Stimulated activated effector memory CD8-positive, alpha-beta T cell treated with anti-CD3 and anti-CD28 coated beads, Interleukin-12 subunit alpha, Interleukin-12 subunit beta, amount 100 ng/mL, for 72 hours (primary cell): ENCODE measurements at places on chromosomes 2 and 18.

DNA sequence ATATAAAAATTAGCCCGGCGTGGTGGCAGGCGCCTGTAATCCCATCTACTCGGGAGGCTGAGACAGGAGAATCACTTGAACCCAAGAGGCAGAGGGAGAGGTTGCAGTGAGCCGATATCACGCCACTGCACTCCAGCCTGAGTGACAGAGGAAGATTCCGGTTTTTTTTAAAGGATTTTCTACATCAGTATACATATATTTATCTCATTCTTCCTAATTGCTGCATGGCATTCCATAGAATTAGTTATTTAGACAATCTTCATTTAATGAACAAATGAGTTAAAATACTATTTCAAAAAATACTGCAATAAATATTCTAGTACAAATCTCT is 2.0 kb downstream of the GTF3C2 start:
- DNase-seq = no peak

DNA sequence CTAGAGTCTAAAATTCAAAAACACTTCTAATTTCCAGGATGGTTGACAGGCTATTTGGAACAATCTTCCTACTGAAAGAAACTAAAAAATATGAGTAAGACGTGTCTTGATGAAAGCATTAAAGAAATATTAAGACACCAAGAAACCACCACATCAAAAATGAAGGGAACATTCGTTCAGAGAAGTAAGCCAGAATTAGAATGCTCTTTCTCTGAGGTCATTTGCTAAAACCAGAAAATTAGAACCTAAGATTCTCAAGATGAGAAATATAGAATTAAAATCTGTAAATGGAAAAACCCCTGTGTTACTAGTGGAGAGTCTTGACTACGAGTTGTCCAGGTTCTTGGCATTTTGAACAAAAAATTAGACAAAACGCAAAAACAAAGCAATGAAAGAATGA is 54.8 kb upstream of the YWHAQ start:
- DNase-seq = no peak

GRCh38 chr2:23513245-23513871 is 128.4 kb downstream of the KLHL29 start:
- no peak for DNase-seq

DNA sequence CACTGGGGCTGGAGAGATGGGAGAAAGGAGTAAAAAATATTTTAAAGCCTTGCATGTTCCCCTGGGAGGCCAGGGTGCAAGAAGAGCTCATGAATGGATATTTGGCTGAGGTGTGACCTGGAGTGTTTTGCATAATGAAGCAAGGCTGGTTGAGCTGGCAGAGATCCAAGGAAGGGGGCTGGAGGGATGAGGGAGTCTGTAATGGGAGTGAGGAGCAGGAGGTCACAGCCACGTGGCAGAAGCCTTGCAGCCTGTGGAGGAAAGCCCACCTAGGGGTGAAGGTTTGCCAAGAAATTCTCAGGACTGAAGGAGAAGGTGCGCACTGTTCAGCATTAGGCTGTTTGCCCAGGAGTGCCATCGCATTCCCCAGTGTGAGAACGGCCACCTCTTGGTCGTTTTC is 40.3 kb upstream of the ATP8B1 start:
- no peak for DNase-seq

DNA sequence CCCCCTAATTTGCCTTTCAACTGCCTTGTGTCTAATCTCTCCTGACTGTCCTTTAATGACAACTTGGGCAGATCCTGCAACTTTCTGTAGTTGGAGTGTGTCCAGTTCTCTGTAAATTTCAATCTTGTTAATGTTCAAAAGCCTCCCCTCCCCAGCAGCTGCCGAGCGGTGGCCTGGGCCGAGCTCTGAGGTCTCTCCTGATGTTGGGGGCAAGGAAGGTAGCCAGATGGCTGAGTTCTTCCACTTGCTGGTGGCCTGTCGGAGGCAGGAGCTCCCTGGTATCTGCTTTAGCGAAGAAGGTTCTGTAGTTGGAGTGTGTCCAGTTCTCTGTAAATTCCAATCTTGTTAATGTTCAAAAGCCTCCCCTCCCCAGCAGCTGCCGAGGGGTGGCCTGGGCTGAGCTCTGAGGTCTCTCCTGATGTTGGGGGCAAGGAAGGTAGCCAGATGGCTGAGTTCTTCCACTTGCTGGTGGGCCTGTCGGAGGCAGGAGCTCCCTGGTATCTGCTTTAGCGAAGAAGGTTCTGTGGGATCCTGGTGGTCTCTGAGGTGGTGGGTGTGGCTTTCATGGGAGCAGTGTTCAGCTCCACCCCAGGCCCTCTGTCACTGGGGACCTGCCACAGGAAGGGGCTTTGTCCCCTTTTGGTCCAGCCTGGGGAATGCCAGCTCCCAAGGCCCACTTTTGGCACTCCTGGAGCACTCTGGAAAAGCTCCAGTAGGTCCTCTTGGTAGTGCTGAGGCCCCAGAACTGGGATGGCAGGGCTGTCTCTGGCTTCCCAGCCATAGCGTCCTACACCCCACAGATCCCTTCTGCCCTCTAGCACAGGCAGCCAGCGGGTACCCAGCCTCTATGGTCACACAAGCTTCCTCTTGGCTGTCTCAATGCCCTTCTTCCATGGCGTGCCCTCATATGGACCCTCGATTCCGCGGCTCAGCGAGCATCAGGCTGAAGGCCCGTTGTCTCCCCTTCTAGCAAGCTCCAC is 211.9 kb downstream of the ALPK2 start:
- no peak for DNase-seq

GRCh38 chr2:96839293-96839874 is 4.4 kb downstream of the ANKRD23 start:
- peak; percentile 61 for DNase-seq

GRCh38 chr2:146821836-146822316 is 1023.0 kb upstream of the ACVR2A start:
- DNase-seq = no peak

DNA sequence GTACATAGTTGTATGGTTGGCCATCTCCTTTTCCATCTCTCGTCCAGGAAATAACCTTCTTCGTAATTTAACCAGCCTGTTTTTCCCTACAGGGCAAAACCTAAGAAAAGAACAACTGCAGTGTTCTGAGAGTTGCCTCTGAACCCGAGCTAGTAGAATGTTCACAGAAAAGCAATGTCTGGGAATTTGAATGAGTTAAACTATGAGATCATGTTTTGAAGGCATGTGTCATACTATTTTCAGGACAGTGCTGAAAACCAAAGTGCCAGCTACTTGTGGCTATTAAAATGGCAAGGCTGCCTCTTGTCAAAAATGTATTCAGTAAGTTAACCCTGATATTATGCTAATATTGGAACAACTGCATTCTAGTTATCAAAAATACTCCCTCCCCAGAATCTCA is 482.9 kb upstream of the SPRED2 start:
- DNase-seq = no peak

DNA sequence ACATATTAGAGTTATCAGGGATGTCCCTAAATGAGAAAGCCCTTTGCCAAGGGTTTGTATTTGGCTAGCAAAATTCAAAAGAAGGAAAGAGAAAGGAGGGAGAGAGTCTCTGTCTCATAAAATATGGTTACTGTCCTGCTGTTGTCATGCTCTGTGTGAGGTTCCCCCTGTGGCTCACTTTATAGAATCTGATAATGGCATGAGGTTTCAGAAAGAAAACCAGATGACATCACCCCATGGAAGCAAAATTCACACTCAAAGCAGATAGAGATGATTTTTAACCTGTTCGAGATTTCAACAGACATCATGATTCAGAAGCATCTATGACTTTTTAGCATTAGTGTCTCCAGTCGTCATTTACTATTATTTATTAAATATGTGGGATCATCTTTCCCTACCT is 165.0 kb upstream of the SESTD1 start:
- no peak for DNase-seq
